Neuronal stem cell (in vitro differentiated cells): ENCODE measurements at places on chromosomes 6 and 20.

- no peak for DNase-seq
Observed at GRCh38 chr6:75397656-75398465, 95.7 kb downstream of the FILIP1 start.

- no peak for DNase-seq
Observed at GRCh38 chr6:110147870-110148269, 31.6 kb downstream of the WASF1 start.

DNA sequence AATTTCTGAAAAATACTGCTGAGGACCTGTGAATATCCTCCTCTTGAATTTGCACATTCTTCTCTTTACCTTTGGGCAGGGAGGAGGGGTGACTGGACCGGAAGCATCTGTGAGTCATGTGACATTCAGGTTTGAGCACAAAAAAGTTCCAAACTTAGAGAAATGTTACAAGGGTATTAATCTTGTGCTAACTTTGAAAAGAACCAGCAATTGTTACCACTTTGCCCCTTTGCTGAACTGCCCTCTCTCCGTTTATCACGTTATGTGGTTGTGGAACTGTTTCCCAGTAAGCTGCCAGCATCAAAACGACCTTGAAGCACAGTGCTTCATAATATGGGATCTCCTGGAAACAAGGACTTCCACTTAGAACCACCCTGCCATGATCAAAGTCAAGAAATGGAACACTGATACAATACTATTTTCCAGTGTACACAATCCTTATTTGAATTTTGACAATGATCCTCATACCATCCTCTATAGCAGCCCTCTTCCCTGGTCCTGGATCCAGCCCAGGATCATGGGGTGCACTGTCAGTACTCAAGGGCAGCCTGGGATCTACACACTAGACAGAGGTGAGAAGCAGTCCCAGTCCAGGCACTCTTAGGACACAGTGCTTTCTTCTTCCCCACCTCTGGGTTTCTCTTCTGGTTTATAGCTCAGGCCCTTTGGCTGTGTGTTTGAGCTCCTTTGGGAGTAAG lies 2.3 kb upstream of the TUBB1 start:
- no peak for DNase-seq

DNA sequence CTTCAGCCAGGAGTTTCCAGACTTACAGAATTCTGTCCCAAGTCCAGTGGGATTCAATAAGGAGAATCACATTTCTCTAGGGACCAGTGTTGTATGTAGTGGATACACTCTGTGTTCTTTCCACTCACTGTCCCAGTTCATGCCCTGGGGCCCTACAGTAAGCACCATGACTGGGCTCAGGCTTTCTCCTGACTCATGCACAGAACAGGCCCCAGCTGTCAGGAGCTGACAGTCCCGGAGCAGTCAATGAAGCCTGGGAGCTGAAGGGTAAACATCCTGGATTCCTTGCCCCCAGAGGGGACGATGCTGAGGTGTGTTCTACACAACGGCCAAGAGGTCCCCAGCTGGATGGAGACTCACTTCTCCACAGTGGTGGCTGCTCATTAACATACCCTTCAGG lies 40.2 kb upstream of the LRFN2 start:
- no peak for DNase-seq

DNA sequence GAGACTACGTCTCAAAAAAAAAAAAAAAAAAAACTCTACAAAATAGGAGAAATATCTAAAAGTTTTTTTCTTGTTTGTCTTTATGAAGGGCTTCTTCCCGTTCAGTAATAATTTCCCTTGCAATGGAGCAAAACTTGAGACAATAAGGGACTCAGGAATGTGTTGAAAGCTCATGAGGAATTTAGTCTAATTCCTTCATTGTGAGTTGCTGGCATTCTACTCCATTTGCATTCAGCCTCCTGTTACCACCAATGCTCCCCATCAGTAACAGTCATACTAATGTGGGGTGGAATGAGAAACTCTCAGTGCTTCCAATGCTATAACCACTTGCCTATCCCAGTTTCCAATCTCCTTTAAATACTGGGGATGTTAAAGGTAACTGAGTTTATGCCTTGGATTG lies 576.7 kb upstream of the AGPAT4 start:
- peak; percentile 31 for DNase-seq

GRCh38 chr6:34969662-34970265 lies 80.7 kb downstream of the ANKS1A start:
- no peak for DNase-seq

- DNase-seq, result no peak
Observed at GRCh38 chr20:51128198-51128597, 105.3 kb upstream of the KCNG1 start.

GRCh38 chr20:10654630-10655029 lies 19.2 kb downstream of the JAG1 start:
- DNase-seq, result no peak

DNA sequence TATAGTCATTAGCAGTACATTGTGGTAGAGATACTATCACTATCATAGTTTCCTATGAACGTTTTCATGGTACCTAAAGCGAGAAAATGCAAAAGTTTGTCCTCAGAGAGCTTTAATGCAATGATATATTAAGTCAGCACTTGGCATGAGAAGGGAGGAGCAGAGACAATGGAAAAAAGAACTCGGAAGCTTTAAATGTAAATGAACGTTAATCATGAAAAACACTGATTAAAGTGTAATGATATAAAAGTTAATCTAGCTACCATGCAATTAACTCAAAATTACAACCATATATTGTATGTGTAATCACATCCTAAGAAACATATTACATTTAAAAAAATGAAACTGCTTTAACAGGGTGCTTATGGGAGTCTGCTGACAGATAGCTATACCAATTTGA lies 282.7 kb downstream of the HDGFL1 start:
- no peak for DNase-seq

- DNase-seq, result no peak
Observed at GRCh38 chr20:26243731-26244130, 547.1 kb upstream of the ZNF337 start.

DNA sequence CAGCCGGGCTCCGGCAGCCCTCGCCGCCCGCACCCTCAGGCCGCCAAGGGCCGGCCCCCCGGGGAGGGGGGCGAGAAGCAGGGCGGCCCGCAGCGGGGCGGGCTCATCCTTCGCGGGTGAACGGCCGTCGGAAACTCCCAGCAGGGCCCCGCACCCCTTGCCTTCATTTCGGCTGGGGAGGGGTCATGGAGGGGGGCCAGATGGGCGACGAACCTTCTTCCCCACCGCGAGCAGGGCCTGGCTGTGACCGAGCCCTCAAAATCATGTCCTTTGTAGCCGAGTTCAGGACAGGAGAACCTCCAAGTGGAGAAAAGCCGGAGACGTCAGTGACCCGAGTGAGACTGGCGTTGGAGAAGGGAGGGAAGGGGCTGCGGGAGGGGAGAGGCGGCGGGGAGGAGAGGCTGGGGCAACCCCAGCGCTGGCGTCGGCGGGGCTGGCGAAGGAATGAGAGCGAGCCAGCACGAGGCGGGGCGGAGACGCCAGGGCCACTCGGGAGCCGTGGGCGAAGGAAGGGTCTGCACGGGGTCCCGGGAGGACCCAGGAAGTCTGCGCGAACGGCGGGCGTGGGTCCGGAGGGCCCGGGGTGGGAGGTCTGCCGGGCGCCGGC lies 571 bp upstream of the FOXC1 start:
- DNase-seq, result no peak

- no peak for DNase-seq
Observed at GRCh38 chr20:8447262-8448120, 315.4 kb downstream of the PLCB1 start.

DNA sequence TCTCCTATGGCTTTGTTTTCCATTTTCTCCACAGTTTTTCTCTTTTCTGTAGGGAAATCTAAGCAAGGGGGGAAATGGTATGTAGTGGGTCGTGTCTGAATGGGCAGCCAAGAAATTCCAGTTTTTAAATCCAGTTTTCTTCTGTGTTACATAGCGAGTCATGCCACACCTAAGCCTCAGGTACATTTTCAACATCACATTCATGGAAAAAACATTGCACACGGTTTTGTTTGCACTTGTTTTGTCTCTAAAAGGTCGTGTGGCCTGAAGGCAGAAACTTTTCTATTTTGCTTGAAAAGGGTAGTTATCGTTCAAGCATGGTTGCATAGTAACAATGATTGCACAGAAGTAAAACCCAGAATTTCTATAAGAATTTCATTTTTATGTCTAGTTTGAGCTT lies 70.5 kb downstream of the MOXD1 start:
- no peak for DNase-seq

GRCh38 chr6:114346451-114346850 lies 3.6 kb upstream of the HS3ST5 start:
- no peak for DNase-seq

DNA sequence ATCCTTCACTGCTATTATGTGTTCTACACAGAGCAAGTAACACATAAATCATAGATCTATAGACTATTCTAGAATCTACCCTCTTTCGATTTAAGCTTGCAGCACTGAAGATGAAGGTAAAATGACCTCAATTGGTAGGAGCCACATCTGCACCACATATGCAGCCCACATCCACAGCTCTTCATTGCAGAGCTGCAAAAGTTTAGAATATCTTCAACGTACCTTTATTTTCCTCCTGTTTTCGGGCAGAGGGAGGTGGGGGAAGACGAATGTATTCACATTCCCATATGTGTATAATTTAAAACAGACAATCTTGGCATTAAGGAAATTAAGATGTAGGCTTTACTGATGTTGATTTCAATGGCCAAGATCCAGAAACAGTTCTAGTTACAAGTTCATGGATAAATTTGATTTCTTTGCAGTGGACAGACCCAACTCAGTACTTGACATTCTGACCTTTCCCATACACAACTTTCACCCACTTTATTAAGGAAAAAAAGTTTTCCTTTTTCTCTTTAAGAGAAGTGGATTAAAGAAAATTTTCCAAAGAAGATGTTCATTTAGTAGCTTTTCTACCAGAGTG lies 14.0 kb downstream of the EPB41L2 start:
- DNase-seq, result no peak

GRCh38 chr20:52078289-52078688 lies 113.3 kb downstream of the ZFP64 start:
- no peak for DNase-seq

DNA sequence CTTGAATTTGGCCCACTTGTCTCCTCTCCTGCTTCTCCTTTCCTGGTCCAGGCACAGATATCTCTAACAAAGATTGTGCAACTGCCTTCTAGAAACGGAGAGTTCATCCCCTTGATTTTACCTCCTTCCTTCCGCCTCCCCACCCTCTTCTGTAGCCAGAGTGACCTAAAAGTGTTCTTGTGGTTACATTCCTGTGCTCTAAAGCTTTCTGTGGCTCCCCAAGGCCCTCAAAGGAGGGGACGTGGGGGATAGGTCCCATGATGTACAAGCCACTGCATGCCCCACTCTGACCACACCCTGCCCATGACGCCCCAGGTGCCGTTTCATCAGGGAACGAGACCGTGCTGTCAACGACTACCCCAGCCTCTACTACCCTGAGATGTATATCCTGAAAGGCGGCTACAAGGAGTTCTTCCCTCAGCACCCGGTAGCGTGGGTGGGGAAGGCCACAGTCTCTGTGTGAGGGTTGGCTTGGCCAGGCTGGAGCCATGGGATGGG lies 8.2 kb downstream of the CDC25B start:
- no peak for DNase-seq

- DNase-seq, result no peak
Observed at GRCh38 chr20:51134405-51134804, 111.5 kb upstream of the KCNG1 start.

GRCh38 chr6:39303425-39304153 lies 10.6 kb downstream of the KCNK17 start:
- DNase-seq, result no peak

- no peak for DNase-seq
Observed at GRCh38 chr20:10012464-10012863, 22.3 kb upstream of the ANKEF1 start.

GRCh38 chr20:59193325-59193724 lies 29.7 kb downstream of the ZNF831 start:
- DNase-seq, result no peak

DNA sequence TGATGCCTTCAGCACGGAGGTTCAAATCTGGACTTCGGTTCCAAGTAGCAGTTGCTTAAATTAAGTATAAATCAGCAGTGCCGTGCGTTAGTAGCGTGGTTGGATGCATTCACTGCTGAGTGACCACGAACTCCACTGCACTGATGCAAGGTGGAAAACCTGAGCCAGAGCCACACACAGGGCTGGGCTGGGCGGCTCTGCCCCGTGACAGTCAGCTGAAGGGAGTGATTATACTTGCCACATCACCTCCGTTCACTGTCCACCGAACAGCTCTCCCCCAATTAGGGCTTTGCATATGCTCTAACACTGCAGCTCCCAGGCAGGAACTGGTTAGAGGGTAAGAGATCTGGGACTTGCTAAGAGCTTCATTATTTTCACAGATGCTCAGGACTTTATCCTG lies 22.2 kb downstream of the PPP1R3G start:
- DNase-seq, result no peak
